ENCODE measurements at places on chromosomes 7 and 10.

DNA sequence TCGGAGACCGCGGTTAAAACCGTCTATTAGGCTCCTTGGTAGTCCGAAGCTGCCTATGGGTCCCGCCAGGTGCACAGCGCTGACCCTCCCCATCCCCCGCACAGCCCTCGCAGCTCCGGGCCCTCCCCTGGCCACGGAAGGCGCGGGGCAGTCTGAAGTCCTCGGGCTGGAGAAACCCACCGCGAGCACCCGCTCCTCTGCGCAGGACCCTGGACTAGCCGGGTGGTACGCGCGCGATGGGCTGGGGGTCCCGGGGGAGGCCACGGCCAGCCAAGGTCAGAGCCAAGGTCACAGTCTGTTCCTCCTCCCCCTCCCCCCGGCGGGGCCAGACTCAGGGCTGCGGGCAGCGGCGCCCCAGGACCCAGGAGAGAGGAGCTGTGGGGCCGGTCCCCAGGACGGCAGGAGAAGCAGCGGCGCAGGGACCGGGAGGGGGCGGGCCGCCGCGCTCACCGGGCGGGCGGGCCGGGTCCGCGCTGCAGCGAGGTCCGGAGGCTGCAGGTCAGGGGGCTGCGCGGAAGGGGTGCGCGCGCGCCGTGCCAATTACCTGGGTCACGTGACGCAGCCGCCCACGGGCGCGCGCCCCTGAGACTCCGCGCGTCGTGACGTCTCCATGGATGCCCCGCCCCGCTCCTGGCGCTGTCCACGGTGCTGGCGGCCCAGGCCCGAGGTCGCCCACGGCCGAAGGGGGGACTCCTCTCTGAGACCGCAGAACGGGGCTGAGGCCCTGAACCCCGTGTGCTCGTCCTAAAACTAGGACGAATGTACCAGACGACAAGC, at the start of gene OGDHL:
TSS of gene OGDHL (minus strand) at position 535 of the 777 bp plus-strand sequence. CDS start 3,731 bp downstream, outside the sequence.
- DNase-seq = no peak

DNA sequence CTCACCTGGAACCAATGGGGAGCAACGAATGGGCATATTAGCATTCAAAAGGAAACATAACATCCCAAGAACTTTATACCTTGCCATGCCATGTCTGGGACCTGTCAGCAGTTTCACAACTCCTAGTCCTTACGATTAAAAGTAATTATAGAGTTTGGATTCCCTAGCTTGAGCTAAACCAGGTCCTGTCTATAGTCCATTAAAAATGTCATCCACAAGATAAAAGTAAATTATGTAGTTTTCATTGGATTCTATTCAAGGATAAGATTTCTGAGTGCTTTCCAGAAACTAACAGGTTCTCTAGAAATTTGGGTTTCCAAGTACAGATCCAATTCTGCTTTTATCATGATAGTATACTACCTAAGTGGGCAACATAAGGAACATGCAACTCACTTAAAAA, 163.6 kb upstream of the PTN start:
- DNase-seq = no peak

- no peak for DNase-seq
Observed at GRCh38 chr7:12403287-12404181, at the start of gene VWDE. Gene VWDE (minus strand): TSS chr7:12403865. CDS start chr7:12403716, 149 bp downstream.

GRCh38 chr7:16841681-16842080, 36.9 kb upstream of the AGR2 start:
- no peak for DNase-seq

DNA sequence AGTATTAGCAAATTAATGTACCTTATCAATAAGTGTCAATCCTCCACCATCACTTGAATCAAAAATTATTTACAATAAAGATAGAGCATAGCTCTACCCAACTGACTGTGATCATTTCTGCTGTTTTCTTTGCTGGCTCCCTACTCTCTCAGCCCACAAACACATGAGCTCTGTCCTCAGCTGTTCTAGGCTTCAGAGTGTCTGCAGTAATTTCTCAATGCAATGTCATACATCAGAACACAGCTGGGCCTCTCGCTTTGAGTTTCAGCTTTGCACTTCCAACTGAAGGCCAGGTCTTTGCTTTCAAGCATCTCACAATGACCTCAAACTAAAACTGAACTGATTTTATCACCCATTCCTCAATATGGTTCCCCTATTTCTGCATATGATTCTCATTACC, 55.7 kb downstream of the RNF133 start:
- DNase-seq = no peak

DNA sequence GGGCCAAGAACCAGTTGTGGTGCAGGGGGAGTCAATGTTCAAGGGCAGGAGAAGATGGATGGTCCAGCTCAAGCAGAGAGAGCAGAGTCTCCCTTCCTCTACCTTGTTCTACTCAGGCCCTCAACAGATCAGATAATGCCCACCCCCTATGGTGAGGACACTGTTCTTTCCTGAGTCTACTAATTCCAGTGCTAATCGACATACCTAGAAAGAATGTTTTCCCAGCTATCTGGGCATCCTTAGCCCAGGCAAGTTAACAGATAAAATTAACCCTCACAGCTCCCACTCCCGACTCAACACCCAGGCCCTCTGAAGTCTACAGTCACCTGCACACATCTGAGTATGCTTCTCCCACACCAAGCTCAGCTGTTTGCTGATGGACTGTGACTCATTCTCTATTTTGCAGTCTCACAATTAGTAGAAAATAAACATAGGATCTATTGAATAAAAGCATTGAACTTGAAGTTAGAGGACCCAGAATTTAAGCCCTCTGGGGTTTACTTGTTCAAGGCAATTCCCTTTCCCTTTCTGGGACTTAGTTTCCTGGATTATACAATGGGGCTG, 17.1 kb downstream of the COL13A1 start:
- DNase-seq = no peak

- DNase-seq = no peak
Observed at GRCh38 chr10:26509307-26509706, 71.2 kb downstream of the APBB1IP start.

DNA sequence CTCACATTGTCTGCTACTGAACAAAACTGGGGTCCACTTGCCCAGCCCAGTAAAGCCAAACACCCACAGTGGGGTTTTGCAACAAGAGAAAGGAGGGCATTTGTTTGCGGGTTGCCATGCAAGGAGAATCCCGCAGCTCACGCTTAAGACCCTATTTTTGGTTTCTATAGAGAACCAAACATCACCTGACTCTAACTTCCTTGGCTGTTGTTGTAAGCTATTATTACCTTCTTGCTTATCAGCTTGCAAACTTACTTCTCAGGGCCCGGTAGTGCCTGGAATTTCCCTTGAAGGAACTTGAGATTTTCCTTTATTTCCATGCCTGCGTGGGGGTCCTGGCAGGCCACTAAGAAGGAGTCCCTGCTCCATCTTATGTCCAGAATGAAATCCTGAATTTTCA, 20.7 kb downstream of the IFIT3 start:
- no peak for DNase-seq

- DNase-seq = no peak
Observed at GRCh38 chr7:42159130-42159529, 77.9 kb downstream of the GLI3 start.

- no peak for DNase-seq
Observed at GRCh38 chr10:125985557-125986240, 89.3 kb downstream of the FANK1 start.

DNA sequence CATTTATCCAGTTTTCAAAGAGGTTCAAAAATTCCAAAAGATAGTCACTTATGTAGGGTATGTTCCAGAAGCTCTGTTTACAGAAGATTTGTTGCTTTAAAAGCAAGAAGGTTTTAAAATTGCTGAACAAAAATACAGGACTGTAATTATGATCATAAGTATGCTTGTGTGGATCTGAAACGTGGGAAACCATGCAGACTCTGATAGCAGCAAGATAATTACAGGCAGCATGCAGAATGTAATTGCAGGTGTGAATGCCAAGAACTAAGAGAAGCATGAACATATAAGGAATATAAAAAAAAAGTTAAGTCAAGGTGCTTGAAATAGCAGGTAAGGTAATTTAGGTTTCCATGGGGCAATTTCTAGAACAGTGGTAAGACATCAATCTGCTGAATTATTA, 405.7 kb downstream of the ARL4A start:
- DNase-seq = no peak

- no peak for DNase-seq
Observed at GRCh38 chr7:135377171-135377570, 132.7 kb downstream of the CNOT4 start.

GRCh38 chr10:58350619-58351323, 16.0 kb downstream of the UBE2D1 start:
- no peak for DNase-seq

DNA sequence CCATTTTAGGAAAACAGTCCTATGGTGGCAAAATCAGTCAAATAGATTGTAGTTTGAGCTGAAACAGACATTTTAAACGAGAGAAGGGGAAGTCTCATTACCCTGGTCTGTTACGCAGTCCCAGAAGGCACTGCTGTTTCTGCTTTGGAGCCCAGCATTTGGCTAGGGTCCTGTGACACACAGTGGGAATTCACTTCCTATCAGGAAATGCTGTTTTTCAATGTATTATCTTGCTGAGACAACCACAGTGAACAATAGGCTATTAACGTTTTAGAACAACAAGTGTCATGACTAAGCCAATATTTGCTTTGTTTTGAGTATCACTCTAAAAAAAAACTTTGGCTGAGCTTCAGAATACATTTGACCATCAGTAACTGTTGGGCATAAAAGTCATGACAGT, 74.1 kb downstream of the ADD3 start:
- DNase-seq = no peak

- no peak for DNase-seq
Observed at GRCh38 chr7:100623951-100624824, 11.8 kb downstream of the MOSPD3 start.

DNA sequence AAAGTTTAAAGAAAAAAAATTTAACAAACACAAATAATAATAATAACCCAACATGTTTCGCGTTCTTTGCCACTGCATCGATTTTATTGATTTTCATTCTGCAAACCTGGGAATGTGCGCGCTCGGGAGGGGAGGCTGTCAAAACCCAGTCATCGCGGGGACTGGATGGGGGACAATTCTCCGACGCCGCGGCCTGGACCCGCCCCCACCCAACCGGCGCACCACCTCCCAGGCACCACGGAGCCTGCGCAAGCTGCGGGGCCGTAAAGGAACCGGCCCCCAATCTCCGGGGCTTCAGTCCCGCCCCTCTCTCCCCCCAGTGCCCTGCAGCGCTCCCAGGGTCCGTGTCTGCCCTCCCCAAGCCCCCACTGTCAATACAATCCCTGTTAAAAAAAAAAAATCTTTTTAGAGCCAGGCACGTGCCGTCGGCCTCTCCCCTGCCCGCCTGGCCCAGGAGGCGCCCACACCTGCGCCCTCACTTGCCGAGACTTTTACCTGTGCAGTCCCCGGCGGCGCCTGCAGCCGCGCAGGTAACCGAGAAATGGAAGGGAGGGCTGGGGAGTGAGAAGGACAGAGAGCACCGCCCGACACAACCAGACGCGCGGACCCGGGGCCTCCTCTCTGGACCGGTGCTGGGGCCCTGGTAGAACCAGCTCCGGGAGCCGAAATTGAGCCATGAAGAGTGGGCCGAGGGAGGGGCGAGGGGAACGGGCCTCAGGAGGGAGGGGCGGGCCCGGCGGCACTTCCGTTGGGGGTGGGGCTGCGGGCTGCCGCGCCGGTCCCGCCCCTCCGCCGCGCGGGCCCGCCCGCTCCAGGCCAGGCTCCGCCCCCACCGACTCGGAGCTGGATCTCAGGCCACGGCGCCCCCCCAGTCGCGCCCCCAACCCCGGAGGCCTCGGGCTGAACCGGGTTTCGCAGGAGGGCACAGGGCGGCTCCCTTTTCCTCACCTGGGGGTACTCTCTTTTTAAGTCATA, 7.6 kb upstream of the ZNF503 start:
- DNase-seq = no peak

DNA sequence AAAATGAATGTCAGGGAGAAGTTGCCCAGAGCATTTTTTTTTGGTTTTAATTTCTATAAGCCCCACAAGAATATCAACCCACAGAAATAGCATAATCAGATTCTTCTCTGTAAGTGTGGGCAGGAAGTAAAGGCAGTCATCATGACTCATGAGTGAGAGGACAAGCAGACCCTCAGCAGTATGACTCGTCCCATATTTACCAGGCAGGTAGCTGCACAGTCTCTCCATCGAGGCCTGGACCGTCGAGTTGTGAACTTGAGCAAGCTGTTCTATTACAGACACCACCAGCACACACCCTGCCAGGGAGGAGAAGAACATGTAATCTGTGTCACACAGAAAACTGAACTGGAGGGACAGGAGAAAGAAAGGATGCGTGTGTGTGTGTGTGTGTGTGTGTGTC, 37.8 kb downstream of the AOAH start:
- no peak for DNase-seq
